Calu3 (cell line): ENCODE measurements at places on chromosomes 7 and 10.
A peak's percentile ranks its signal among the peaks of the same experiment; 100 is the strongest.

DNA sequence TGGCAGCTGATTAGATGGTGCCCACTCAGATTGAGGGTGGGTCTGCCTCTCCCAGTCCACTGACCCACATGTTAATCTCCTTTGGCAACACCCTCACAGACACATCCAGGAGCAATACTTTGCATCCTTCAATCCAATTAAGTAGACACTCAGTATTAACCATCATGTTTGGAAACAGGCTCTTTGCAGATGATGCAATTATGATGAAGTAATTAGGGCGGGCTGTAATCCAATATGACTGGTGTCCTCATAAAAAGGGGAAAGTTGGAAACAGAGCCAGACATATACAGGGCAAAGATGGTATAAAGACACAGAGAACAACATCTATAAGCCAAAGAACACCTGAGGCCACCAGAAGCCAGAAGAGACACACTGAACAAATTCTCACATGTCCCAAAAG lies 658.6 kb downstream of the CCSER2 start:
- DNase-seq: no peak

DNA sequence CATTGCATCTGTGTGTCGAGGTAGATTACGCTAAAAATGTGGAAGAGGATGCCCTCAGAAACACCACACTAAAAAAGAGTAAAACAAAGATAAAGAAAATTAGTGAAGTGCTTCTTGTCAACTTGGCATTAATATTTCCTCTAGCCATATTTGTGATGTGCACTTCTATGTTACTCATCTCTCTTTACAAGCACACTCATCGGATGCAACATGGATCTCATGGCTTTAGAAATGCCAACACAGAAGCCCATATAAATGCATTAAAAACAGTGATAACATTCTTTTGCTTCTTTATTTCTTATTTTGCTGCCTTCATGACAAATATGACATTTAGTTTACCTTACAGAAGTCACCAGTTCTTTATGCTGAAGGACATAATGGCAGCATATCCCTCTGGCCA lies 79.0 kb upstream of the SCIN start:
- DNase-seq: no peak

DNA sequence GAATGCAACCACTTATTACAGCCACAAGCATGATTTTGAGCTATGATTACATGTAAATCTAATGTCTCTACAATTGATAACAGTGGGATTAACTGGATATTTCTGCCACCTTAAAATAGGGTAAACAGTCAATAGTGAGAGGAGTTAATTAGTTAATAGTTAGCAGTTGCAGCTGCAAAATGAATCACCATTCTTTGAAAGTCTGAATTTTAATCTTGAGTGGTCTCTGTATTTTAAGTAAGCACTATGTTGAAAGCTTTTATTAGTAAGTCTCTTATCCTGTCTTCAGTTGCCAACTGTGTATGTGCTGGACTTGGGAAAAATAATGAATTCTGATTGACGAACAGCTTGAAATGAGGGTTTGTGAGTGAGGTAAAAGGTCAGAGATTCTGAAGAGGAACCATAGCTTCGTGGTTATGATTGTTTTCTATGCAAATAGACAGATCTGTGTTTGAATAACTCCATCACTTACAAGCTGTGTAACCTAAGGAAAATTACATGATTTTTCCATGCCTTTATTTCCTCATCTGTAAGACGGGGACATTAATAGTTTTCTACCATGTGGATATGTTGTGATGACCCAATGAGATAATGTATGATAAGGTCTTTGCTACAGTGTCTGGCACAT lies 75.2 kb downstream of the RNLS start:
- DNase-seq: no peak

DNA sequence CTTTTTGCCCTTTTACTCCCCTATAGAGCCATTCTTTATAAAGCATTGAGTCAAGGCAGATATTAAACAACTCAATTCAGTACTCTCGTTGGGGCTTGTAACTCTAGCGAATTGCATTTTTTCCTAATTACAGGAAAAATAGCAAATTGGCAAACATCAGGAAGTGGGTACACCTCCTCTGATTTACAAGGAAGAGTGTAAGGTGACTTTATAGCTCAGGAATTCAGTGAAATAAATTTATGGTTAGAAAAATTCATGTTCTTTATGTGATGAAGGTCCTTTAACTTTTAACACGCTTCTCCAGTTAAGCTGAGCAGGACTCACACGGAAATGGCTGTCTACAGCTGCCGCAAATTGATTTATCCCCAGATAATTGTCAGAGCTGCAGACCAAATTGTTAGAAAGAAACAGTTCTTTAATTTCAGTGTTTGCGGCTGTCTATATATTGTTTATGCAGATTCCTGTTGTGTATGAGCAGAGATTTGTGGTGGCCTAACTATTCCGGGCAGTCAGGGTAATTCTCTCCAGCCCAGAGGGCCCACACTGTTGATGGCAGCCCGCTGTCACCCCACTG lies 151.1 kb upstream of the MKI67 start:
- DNase-seq: no peak

GRCh38 chr7:95824616-95825015 lies 52.3 kb downstream of the DYNC1I1 start:
- no peak for DNase-seq

GRCh38 chr10:77810446-77811335 lies 115.9 kb downstream of the DLG5 start:
- no peak for DNase-seq

DNA sequence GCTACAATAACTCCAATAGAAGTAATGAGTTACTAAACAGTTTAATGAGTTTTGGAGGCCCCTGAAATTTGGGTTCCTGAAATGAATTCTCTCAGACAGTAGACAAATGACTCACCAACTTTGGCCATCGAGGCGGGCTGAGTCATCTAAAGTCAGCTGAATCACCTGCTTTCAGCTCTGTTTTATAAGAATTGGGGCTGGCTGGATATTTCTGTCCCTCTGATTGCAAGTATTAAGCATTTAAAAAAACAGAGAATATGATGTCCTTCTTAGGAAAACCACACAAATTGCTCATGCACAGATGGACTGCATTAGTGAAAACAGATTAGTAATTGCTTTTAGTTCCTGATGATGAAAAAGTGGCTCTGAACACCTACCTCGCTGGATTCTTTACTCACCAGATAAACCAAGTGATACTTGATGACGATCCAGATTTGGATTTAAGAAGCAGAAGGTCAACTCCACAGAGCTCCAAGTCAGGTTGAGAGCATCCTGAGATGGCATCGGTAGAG lies 59.1 kb downstream of the ZNF365 start:
- peak; percentile 73 for DNase-seq

DNA sequence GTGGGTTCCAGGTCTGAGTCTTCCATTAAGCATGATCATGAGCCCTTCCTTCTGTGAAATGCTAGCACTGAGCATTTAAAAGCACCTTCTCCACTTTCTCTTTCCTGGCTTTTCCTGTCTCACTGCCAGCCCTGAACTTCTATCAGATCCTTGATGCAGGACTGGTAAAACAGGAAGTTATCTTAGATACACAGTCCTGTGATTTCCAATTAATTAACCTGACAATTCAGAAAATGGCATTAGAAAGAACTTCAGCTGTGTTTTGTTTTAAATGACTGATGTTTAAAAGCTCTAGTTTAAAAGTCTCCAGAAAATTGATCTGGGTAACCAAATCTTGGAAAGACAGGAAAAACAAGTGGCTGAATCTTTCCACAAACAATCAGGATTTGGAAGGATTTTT lies 79.0 kb upstream of the MACROH2A2 start:
- DNase-seq: no peak

DNA sequence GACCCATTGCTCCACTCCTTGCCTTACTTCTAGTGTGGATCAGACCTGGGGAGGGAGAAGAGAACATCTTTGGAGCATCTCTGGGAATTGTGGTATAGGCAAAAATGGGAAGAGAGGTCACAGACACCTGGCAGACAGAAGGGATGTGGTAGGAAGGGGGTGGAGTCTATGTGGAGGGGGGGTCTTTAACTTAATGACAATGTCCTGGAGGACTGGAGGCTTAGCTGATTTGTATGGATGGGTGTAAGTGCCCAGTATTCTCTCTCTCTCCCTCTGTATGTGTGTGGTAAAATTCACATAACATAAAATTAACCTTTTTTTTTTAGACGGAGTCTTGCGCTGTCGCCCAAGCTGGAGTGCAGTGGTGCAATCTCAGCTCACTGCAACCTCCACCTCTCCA lies 3.1 kb upstream of the LDB1 start:
- DNase-seq: no peak

DNA sequence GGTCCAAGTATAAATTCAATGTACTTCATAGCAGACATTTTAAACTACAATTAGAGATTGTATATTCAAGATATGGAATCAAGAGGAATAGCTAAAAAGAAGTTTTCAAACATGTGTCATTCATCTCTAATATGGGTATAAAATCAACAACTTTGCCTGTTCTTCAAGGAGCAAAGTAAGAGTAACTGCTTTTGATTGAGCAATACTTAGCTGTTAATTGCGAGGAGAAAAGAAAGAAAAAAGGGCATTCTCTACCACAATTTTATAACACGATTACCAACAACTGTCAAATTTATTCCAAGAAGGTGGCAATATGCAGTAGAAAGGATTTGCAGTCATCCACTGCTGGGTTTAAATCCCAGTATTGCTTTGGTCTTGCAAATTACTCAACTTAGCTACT lies 146.3 kb upstream of the PTN start:
- no peak for DNase-seq

DNA sequence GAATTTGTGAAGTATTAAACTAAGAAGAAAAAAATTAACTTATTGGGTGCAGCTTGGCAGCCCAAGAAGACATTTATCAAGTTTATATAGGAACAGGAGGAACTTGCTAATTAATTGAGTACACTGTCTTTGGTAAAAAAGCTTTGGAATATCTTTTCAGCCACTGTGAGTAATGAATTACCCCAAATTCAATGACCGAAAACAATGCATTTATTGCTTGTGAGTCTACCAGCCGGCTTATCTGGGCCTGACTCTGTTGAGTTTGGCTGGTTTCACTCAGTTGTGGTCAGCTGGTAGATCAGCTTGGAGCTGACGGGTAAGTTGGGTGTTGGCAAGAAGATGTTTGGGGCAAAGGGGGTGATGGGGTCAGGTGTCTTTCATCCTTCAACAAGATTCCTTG lies 11.6 kb downstream of the GNG11 start:
- no peak for DNase-seq

DNA sequence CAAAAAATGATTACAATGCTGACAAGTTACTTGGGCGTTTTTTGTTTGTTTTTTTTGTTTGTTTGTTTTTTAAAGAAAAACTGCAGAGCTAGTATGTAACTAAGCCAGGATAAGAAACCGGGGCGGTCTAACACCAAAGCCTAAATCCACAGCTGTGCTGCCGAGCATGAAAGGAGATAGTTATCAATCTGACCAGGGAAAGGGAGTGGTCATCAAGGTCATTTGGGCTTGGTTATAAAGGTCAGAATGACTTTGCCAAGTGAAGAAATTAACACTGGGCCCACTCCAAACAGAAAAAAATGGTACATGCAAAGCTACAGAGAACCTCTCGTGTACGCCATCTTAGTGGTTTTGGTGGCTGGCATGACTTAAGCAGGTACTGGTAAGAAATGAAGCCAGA lies 104.7 kb downstream of the SRPK2 start:
- DNase-seq: no peak

DNA sequence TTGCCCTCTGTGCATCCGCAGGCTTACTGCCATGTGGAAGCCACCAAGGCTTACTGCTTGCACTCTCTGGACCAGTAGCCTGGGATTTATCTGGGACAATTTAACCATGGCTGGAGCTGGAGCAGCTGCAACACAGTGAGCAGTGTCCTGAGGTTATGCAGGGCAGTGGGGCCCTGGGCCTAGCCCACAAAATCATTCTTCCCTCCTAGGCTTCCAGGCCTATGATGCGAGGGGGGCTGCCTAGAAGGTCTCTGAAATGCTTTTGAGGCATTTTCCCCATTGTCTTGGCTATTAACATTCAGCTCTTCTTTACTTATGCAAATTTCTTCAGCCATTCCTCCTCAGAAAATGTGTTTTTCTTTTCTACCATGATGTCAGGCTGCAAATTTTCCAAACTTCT lies 313.6 kb upstream of the CDC14C start:
- no peak for DNase-seq

- DNase-seq: no peak
Measured at GRCh38 chr10:125599194-125599593, 83.8 kb downstream of the TEX36 start.
